ENCODE measurements at places on chromosomes 1 and 21. TPM values are rescaled to one million over a fixed set of nuclear protein-coding genes. Genes with fewer than 3 reads are reported as not detected.

Gene KIF17
- 0.45 TPM for polyA plus RNA-seq

Gene CD1B
- not detected for polyA plus RNA-seq

Gene OR10J1
- not detected for polyA plus RNA-seq

Gene LRRIQ3
- polyA plus RNA-seq = 0.26 TPM

Gene PDC
- not detected for polyA plus RNA-seq

Gene TNFSF4
- polyA plus RNA-seq = 0.08 TPM

Gene PLK3
- polyA plus RNA-seq = 58.1 TPM

All from esophagus (tissue), 2 donors.